ENCODE measurements at places on chromosomes 1 and 21. TPM values are rescaled to one million over a fixed set of nuclear protein-coding genes. Genes with fewer than 3 reads are reported as not detected.

Gene TSPEAR
- not detected for total RNA-seq

Gene JAM2
- total RNA-seq: 10.2 TPM

Gene GUCA2A
- not detected for total RNA-seq

Gene SIKE1
- 43.2 TPM for total RNA-seq

Gene TOMM20
- 59.0 TPM for total RNA-seq

Gene SAMD13
- total RNA-seq: 0.95 TPM

Gene PTCH2
- 0.95 TPM for total RNA-seq

Gene PRAMEF12
- total RNA-seq: not detected

Gene INAVA
- total RNA-seq: 1.8 TPM

Gene PEA15
- total RNA-seq: 131 TPM

Gene USP1
- total RNA-seq: 27.9 TPM

Gene NOS1AP
- 12.2 TPM for total RNA-seq

Gene PMVK
- total RNA-seq: 9.7 TPM

Gene TFF2
- not detected for total RNA-seq

Data from thoracic aorta (tissue), 2 donors.